Karpas-422 (cell line): ENCODE measurements at places on chromosomes 1 and 21. TPM values are rescaled to one million over a fixed set of nuclear protein-coding genes. Genes with fewer than 3 reads are reported as not detected.
A peak's percentile ranks its signal among the peaks of the same experiment; 100 is the strongest.

- H3K36me3 ChIP-seq, result peaks cover 10% of the 10 kb centered on the region
- no peak for DNase-seq
- H3K4me3 ChIP-seq, result peak overlapping the region; percentile 49; the same call in 1 of the 2 replicates
- peaks cover 100% of the 10 kb centered on the region for H3K4me1 ChIP-seq
Observed at GRCh38 chr1:226678251-226678650, 60.8 kb downstream of the ITPKB start.

- H3K36me3 ChIP-seq, result no peaks in the 10 kb centered on the region
- H3K27ac ChIP-seq, result no peak overlapping the region
- no peaks in the 10 kb centered on the region for H3K4me1 ChIP-seq
- no peak for DNase-seq
- H3K27me3 ChIP-seq, result no peaks in the 10 kb centered on the region
Observed at GRCh38 chr1:224223819-224224714, 41.0 kb downstream of the DEGS1 start.

DNA sequence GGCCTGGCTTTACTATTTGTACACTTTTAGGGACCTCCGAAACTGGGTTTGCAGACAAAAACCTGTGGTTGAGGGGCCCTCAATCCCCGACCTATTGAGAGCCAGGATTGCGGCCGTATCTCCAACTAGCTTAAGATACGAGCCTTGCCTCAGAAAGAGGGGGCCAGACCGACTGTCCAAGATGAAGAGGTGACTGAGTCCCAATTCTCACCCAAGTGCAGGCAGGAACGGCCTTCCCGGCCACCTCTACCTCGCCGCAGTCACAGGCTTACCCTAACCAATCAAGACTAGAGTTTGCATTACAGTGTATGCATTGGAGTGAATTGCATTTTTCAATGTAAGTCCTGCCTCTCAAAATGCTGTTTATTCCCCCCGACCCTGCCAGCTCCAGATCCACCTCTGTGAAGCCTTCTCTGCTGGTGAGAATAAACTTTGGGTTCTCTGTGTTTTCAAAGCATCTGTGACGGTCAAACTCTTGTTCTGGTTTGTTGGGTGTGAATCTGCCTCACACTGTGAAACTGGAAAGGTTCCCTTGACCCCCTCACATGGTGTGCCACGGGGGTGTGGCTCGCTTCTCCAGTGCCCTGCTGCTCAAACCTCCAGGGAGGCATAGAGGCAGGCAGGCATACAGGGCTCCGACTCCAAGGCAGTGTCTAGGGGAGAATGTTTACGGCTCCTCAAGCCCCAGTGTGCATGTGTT, 62.2 kb upstream of the WLS start:
- H3K4me1 ChIP-seq, result no peaks in the 10 kb centered on the region
- DNase-seq, result no peak
- H3K27ac ChIP-seq, result no peak overlapping the region
- no peaks in the 10 kb centered on the region for H3K36me3 ChIP-seq
- H3K27me3 ChIP-seq, result no peaks in the 10 kb centered on the region

DNA sequence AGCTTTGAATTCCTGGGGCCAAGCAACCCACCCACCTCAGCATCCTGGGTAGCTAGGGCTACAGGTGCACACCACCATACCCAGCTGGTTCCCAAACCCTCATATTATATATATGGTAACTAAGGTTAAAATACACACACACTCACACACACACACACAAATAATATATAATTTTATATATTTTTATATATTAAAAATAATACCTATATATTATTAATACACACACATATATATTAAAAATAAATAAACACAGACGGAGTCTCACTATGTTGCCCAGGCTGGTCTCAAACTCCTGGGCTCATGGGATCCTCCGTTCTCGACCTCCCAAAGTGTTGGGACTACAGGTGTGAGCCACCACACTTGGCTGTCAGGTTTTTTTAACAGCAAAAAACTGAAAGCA, 31.9 kb downstream of the SCAF4 start:
- H3K4me1 ChIP-seq, result no peaks in the 10 kb centered on the region
- no peak for DNase-seq
- H3K27me3 ChIP-seq, result no peaks in the 10 kb centered on the region
- peaks cover 76% of the 10 kb centered on the region for H3K36me3 ChIP-seq
- H3K4me3 ChIP-seq, result no peak overlapping the region

GRCh38 chr1:95086949-95087533, 14.3 kb upstream of the ALG14 start:
- no peaks in the 10 kb centered on the region for H3K36me3 ChIP-seq
- no peaks in the 10 kb centered on the region for H3K27me3 ChIP-seq
- no peak for DNase-seq
- H3K4me1 ChIP-seq, result no peaks in the 10 kb centered on the region
- H3K27ac ChIP-seq, result no peak overlapping the region

DNA sequence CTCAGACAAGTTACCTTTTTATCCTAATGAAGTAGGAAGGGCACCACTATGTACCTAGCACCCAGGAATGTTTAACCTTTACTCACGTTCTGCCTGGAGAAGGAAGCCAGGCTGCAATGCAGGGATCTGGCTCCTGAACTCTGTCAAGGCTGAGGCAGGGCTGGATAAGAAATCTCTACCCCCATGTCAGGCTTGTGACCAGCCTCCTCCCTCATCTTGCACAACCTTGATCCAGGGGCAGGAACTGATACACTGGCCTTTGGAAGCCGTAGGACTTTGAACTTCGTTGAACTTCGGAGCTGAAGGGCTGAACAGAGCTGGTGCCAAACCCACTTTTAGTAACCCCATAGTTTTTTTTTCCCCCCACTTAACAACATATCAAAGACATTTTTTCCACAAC, 8.0 kb upstream of the AKR1A1 start:
- H3K27ac ChIP-seq, result no peak overlapping the region
- no peaks in the 10 kb centered on the region for H3K27me3 ChIP-seq
- peaks cover 6% of the 10 kb centered on the region for H3K4me1 ChIP-seq
- DNase-seq, result no peak
- H3K36me3 ChIP-seq, result no peaks in the 10 kb centered on the region

Gene LCE1A
- not detected in 2 replicates for total RNA-seq

GRCh38 chr1:221695301-221695700, 46.6 kb downstream of the DUSP10 start:
- H3K4me1 ChIP-seq, result no peaks in the 10 kb centered on the region
- no peak overlapping the region for H3K27ac ChIP-seq
- H3K27me3 ChIP-seq, result no peaks in the 10 kb centered on the region
- no peak for DNase-seq
